Left ventricle myocardium superior (tissue), 1 donor: ENCODE measurements at places on chromosomes 13 and 19.

DNA sequence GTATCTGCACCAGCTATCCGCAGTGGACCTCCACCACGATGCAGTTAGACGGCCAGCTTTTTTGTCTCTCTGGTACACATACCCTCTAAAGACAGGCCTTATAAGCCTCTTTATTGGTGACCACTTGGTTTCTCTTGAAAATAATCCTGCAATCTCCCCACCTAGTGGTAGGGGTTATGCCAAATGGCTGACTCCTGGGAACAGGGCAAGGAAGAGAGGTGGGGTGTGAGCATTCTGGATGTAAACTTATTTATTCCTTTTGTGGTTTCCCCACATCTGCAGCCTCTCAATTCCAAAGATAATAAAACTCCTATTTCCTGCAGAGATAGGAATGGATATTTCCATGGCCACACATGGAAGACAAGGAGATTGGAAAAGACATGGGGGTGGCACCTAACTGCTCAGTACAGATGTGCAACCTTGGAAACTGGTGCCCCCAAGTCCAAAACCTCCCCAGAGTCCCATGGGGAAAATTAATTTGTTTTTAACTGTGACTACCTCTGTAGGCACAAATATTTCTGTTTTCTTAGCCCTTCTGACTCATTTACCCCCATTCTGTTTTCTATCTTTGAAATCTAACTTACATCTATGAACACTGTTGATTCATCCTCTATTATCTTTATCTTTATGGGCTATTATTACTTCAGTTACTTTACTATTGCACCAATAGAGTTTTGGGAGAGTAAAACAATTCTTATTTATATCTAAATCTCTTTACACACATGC lies 112.7 kb upstream of the TSHZ3 start:
- no peak for DNase-seq

DNA sequence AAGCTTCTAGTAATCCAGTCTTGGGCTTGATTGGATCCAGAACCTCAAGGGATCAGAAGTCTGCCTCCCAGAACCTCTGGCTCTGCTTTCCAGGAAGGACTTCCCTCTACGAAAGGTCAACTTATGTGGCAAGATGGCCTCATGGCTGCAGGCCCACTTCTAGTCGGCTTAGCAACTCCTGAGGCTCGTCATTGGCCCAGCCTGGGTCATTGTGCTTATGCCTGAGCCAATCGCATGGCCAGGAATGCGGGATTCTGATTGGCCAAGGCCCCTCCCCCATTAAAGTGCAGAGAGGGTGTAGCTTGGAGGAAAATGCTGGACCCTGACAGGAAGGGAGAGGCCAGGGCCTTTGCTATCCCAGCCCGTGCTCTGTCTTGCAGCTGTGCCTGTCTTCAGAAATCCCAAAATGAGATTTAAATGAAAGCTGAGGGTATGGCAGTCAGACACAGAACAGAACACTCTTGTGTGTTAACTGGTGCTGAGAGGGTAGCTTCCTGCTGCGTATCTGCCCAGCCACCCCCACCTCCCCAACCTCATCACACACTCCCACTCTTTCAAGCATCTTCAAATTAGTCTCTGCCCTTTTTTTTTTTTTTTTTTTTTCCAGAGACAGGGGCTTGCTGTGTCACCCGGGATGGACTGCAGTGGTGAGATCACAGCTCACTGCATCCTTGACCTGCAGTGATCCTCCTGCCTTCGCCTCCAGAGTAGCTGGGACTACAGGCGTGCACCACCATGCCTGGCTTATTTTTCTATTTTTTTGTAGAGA lies 5.5 kb upstream of the CCNE1 start:
- peak; percentile 73 for DNase-seq

- no peak for DNase-seq
These were observed 177.0 kb downstream of the DCLK1 start for GRCh38 chr13:35954207-35954560.

GRCh38 chr13:42996584-42996983 lies 4.5 kb upstream of the EPSTI1 start:
- DNase-seq = no peak

DNA sequence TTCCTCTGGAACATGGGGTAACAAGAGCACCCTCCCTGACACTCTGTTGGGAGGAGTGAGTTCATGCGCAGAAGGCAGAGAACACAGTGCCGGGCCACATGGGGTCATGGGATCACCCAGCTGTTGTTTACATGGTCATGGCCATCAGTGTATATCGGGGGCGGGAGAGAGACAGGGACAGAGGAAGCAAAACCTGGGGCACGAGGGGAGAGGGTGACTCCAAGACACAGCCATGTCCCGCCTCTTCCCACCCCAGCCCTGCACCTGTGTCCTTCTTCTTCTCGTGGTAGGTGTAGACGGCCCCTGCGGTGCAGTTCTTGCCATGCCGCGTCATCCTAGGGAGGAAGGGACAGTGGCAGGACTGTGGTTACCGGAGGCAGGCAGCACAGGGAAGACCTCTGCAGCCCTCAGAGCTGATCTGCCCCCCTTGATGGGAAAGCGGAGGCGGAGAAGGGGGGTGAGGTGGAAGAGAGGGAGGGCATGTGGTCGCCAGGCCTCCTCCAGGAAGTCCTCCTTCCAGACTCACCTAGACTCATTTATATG lies 19.9 kb downstream of the NOSIP start:
- DNase-seq = peak; percentile 50

DNA sequence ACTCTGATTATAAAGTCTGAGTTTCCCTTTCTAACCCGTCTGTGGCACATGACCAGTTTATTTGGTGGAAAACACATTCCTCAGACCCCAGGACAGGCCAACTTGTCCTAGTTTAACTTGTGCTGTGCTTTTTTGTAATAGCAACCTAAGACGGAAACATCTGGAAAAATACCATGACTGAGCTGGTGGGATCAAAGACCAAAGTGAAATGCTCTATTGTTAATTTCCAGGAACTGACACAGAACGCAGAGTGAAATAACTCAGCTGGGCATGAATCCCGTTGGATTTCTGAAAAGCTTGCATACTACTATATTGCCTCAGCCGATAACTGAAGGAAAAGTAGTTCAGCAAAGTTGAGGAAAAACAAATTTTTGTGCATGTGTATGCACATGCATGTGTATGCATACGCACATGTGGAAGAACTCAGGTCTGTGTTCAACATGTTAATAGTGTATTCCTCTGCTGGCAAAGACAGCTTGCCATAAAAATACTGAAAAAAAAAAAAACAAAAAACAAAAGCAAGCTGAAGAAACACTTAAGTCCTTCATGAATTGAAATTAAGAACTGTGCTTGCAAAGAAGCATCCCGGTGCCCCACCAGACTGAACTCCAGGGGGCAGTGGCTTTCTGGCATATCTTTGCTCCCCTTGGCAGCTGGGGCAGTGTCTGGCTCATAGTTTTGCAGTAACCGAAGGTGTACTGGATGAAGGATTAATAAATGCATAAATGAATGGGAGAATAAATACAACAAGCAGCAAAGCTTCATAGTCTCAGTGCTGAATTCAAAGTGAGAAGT lies 187.8 kb downstream of the LHFPL6 start:
- DNase-seq = peak; percentile 71

DNA sequence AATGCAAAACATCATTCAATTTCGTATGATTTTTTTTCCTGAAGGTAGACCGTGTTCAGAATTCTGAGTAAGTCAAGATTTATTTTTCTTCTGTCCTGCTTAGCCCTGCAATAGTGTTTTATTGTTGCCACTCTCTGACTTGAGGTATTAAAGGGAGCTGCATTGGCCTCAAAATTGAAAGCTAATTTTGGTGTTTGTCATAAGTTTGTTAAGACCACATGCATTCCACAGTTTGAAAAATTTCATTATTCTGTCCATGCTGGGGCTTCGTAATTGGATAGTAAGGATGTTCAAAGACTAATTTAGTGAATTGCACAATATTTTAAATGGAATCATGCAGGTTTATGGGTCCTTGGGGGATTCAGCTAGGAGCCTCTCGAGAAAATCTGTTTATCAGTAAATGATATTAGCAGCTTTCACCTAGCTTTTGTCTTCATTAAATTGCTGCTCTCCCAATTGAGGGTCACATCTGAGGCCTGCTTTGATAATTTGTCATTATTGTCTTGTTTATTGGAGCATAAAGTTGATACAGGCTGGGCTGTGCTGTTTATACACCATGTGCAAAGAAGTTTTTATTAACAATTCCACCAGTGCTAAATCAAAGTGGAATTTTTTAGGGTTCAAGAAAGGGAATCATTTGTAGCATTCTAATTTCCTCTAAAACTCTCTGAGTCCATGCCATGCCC lies 339.8 kb upstream of the OBI1 start:
- no peak for DNase-seq

GRCh38 chr13:110600261-110600819 lies 15.0 kb upstream of the NAXD start:
- DNase-seq = no peak

DNA sequence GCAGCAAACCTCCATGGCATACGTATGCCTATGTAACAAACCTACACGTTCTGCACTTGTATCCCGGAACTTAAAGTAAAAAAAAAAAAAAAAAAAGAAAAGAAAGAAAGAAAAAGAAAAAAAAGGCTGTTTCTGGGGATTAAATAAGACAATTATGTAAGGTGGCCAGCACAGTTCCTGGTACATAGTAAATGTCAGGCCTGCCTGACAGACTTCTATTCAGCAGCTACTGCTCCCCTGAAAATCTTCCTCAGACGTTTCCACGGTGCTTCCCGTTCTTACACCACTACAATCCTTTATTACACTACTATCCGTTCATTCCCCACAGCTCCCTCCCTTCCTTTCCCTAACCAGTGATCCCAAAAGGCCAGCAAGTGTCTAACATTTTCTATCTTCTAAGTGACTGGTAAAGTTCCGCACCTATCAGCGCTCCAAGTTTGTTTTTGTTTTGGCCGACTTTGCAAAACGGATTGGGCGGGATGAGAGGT lies 636 bp upstream of the RB1 start:
- no peak for DNase-seq

DNA sequence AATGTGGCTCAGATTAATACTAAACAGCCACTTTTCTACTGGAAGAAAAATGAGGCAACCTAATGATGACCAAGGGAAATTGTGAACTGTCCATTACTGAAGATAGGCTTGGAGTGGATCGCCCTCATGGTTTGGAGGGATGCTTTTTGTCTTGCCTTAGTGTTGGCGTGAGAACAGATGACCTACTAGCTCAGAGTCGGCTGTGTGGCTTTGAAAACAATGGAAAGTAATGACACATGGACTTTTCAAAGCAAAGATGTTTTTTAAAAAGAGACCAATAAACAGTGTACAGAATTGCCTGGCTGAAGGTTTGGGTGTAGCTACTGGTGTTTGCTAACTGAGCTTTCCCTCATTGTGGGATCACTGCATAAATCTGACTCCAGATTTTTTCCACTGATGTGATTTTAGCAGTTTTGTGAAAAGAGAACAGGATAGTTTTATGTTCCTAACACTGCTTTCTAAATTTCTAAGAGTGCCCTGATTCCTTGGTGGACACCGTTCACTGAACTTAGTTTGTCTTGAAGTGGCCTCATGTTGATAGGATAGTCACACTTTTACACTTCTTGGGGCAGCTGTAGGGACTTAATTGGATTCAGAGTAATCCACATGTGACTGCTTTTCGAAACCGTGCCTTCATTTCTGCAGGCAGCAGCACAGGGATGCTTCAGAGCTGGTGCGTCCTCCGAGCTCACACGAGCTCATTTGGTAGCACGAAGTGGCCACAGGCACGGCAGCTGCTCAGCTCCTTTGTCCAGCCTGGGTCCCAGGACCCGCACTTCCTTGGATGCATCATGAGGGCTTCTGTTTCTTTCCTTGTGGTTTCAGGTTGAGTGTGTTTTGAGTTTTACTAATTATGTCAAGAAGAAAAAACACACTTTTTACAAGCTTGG lies 4.3 kb downstream of the CEBPG start:
- no peak for DNase-seq

- DNase-seq = peak; percentile 64
These were observed 25.8 kb upstream of the MAP3K10 start for GRCh38 chr19:40165362-40165937.

DNA sequence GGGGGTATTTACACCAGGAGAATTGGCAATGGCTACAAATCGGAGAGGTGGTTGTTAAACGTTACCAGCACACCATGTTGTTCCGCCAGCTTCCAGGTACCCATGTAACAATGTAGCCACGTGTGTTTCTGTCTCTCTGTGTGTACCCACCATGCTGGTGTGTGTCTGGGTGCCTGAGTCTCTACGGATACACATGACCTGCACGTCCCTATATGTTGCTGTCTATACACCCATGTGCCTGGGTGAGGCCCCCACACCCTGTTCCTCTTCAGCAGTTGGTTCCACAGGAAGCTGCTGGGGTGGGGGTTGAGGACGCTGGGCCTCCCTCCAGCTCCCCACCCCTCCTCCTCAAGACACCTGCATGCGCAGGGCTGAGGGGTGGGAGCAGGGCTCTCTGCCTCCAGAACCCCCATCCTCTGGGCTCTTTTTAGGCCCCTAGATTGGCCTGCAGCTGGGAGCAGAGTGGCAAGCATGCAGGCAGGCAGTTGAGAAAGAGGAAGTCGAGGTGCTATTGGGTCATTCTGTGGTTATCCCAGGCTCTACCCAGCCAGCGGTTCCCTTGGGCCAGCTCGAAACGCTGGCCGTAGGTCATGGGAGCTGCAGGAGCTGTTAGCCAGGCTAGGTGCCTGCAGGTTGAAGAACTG lies at the start of gene ARHGEF18:
Gene ARHGEF18 (plus strand): TSS at position 351 of the 644 bp plus-strand sequence. CDS start 13,954 bp downstream, outside the sequence.
- peak; percentile 46 for DNase-seq
